ENCODE measurements at places on chromosomes 1 and 21.

GRCh38 chr1:78797108-78797781, 147.6 kb downstream of the IFI44 start:
- DNase-seq, result no peak

- no peak for DNase-seq
Measured at GRCh38 chr1:72524021-72524420, 241.7 kb upstream of the NEGR1 start.

- no peak for DNase-seq
Measured at GRCh38 chr21:45889961-45890360, 91.6 kb upstream of the COL6A1 start.

- no peak for DNase-seq
Measured at GRCh38 chr1:199129247-199129646, 490.4 kb downstream of the PTPRC start.

DNA sequence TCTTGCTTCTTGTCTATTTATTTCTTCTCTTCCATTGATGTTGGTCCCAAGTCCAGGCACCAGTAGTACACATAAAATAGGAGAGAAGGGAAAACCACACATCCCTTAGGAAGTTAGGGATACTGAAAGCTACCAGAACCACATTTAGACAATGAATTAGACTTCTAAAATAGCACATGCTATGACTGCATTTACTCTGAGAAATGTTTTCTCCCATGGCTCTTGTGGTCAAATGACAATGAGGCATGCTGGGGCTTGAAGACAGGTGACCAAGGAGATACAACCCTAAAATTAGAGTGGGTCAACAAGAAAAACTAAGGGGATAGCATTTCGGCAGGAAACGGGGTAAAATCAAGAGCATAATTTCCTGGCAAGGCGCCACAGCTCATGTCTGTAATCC, 17.1 kb downstream of the MTOR start:
- DNase-seq, result no peak

DNA sequence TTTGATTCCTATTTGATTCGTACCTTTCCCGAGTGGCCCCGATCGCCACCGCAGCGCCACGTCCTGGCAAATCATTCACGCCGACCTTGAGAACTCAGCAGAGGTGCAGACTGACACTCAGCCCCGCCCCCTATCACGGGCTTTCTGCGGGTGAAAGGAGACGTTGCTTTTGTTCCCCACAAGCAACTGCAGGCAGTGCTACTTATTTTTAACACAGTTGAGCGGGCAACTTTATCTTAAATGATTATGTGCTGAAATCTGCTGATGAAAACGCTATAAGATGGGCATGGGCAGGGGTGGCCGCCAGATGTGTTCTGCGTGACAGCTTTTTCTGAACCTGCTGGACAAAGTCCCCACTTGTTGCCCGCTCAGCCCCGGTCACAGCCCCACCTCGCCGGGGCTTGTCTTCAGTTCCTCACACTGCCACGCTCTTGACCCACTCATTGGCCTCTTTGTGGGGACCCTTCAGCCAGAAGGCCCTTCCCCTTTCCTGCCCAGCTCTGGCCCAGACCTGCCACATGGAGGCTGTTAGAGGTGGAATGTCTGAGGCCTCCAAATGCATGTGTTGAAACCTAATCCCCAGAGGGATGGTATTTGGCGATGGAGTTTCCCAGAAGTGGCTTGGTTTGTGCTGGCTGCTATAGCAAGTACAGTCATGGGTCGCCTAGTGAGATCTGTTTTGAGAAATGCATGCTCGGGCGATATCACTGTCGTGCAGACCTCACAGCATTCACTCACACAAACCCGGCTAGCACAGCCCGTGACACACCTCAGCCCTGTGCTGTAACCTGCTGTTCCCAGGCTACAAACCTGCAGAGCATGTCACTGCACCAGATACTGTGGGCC, 15.7 kb upstream of the PDXK start:
- no peak for DNase-seq

DNA sequence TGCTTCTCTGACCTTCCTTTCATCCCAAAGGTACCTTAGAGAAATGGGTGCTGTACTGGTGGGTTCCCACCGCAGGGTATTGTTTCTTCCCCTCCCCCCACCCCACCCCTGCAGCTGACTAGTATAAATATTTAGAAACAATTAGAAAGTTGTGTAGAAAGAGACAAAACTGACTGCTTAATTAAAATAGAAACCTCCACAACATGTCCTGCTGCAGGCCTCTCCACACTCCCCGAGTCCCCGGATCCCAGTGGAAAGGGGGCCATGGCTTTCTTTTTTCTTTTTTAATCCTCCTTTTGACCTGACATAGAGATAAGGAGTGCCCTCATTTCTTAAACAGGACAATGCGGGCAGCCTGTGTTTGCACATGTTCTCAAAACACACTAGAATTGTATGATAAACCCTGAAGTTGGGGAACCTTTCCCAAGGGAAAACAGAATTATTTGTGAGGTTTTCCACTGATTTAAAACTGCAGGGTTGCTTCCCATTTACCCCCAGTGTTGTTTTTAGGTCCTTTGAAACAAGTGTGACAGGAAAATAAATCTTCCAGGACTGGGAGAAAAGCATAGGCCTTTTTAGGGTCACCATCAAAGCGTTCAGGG, 1.7 kb downstream of the RHOU start:
- DNase-seq, result no peak

DNA sequence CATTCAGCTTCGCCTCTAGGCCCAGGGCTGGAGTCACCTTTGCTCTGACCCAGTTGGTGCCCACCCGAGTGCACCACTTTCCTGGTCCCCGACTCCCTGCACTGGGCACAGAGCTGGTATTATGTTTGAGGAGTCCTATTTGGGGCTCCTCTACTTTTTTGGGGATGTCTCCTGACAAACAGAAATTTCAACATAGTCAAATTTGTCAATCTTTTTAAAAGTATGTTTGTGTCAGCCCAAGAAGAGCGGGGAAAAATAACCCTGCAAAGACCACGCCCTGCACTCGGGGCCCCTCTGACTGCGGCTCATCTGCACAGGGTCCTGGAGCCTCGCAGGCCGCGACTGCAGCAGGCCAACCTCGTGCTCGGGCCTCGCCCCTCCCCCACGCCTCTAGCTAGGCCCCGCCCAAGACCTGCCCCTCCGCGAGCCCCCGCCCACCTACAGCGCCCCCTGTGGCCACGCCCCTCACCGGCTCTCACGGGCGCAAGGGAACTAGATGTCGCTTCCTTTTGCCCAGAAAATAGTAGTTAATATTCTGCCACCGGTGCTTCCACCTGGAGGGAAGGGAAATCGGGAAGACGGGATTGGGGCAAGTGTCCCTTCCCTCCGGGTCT, 11.4 kb downstream of the FAM229A start:
- peak; percentile 71 for DNase-seq

DNA sequence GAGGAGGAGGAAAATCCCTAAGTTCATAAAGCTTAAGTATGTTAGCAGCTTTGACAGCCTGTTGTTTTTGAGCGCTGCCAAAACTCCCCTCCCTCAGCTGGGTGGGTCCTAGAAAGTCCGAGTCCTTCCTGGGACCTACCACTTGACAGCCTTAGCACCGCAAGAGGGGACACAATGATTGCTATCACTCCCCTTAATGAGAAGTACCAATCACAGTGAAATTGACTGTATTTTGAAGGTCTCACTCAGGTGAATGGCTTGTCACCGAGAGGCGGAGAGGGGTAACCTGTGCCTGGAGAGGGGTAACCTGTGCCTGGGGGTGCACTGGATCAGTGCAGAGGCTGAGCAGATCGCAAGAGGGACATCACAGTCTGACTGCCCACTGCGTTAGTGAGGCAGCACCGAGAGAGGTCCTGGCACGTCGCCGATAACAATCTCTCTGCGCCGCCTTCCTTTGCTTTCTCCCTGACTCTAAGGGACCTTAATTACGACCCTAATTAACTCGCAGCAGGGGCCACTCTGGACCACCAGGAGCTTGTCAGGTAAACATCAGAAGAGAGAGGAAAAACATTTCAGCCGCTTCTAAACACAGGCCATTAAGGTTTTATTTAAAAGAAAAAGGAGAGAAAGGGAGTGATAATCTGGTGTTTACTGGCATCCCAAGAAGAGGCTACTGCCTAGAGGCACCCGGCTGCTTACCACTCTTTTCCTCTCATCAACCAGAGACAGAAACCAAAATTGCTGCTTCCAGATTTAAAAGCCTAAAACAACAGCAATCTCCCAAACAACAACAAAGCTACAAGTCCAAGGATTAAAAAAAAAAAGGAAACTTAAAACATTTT, 25.7 kb upstream of the KCNK1 start:
- DNase-seq, result peak; percentile 34

- no peak for DNase-seq
Measured at GRCh38 chr1:154400381-154400801, 4.8 kb upstream of the IL6R start.

GRCh38 chr1:174051956-174052355, 29.8 kb upstream of the RC3H1 start:
- DNase-seq, result no peak

- no peak for DNase-seq
Measured at GRCh38 chr1:225888289-225888897, 553 bp downstream of the LEFTY1 start.

- DNase-seq, result peak; percentile 59
Measured at GRCh38 chr1:55277377-55278130, 62.4 kb upstream of the USP24 start.

- peak; percentile 86 for DNase-seq
Measured at GRCh38 chr1:19485362-19486187, at the start of gene CAPZB. CAPZB (minus strand) TSS chr1:19485539; CDS start chr1:19485438, 101 bp downstream.

DNA sequence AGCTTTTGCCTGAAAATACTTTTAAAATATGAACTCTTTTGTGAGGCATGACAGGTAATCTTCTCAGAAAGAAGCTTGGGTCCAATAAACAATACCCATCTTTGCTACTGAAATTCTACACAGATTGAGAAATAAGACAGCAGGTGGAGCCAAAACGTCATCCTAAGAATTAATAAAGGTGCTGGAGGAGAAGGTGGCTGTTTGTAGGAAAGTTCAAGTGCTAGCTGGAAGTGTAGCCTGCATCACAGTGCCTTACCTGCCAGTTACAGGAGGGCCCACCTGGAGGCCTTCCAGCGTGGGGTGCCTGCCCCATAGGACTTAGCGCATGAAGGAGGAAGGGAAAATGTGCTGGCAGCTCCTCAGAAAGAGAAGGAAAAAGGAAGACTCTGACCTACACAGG, 93.7 kb downstream of the TTC3 start:
- DNase-seq, result no peak

- no peak for DNase-seq
Measured at GRCh38 chr1:75400716-75401115, 210.2 kb downstream of the SLC44A5 start.

GRCh38 chr1:11882814-11883538, 24.2 kb upstream of the NPPB start:
- DNase-seq, result peak; percentile 12

- no peak for DNase-seq
Measured at GRCh38 chr1:96967311-96967710, 245.7 kb downstream of the PTBP2 start.

- DNase-seq, result no peak
Measured at GRCh38 chr21:33651965-33652680, 9.8 kb downstream of the ITSN1 start.

GRCh38 chr1:204307334-204307883, 52.3 kb downstream of the PLEKHA6 start:
- no peak for DNase-seq

DNA sequence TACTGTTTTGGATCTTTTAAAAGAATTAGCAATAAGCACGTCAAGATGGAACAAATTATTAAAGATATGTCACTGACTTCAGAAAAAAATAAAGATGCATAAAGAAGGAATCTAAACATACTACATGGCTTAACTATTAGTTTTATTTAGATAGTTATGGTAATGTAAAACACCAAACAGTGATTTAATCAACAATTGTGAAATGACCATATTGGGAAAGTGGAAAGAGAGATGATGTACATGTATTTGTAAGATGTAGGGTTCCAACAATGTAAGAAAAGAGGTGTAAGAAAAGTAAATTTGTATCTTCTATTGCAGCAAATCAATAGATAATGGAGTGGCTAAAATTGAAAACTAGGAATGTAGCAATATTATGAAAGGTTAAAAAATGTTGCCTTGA, 6.4 kb upstream of the AIM2 start:
- no peak for DNase-seq

DNA sequence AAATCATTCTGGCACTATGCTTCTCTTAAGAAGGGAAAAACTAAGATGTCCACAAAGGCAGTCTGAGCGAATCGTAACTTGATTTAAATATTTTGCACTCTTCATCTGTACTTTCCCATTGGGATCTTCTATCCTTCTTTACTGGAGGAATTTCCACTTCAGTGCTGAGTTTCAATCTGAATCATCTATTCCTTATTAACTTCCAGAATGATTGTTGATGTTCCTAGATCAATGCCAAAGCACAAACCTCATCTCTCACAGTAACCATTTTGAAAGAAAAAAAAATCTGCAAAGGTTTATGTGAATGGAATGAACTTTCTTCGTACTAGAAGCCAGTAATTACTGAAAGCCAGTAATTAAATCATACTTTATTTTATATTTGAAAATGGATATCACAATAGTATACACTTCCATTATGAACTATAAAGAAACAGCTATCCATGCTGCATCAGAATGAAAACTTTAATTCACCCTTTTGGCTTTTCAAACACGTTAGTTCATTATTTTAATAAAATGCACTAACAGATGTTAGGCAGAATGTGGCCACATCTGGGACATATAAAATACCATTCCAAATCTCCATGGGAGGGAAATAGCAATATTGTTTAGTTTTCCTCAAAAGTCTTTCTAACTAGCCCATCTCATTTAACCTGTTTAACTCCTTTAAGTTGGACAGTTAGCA, 5.5 kb upstream of the RNF2 start:
- no peak for DNase-seq

GRCh38 chr21:26529526-26529925, 43.6 kb downstream of the CYYR1 start:
- DNase-seq, result no peak

GRCh38 chr1:115748401-115749150, 19.9 kb downstream of the CASQ2 start:
- peak; percentile 6 for DNase-seq

- no peak for DNase-seq
Measured at GRCh38 chr1:20483098-20483832, 2.7 kb downstream of the CAMK2N1 start.

DNA sequence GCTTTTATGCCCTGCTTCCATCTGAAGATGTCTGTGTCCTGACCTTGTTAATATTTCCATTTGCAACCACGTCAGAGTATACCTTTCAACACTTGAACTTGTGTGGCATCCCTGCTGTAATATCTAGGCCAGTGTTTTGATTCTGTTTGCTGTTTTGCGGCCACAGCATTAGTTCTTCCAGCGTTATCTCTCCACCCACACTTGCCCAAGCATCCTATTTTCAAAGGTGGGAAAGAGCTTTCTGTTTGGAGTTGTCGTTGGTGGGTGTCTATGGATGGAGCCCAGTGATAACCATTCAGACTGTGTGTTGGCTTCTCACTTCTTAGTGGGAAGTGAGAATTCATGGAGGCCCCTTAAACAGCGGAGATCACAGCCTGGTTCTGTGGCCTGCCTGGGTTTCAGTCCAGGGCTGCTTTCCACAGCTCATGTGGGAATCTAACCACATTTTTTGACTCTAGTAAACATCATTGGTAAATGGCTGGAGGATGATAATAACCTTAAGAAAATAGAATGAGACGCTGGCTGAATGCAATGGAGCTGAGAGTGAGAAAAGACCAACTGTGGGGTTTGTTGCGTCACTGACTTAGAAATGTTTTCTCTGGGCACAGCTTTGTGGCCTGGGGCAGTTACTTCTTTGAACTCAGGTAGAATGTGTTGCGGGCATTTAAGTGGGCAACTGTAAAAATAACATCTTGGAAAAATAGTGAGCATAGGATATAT, 7.6 kb downstream of the TENT5C start:
- DNase-seq, result no peak
